ENCODE measurements at places on chromosomes 6 and 20. TPM values are rescaled to one million over a fixed set of nuclear protein-coding genes. Genes with fewer than 3 reads are reported as not detected.

Gene SAYSD1
- total RNA-seq: 6.8 TPM

Gene FLRT3
- total RNA-seq: under 0.01 TPM

Gene SFTA2
- not detected for total RNA-seq

Gene KCNK15
- total RNA-seq: under 0.01 TPM

Gene C6orf163
- 0.32 TPM for total RNA-seq

Gene C6orf58
- total RNA-seq: not detected

Gene ZFAND3
- 13.6 TPM for total RNA-seq

Gene LRRC1
- 6.8 TPM for total RNA-seq

Gene PPIL6
- total RNA-seq: 2.3 TPM

Gene ABRACL
- total RNA-seq: 111 TPM

Gene MUC21
- not detected for total RNA-seq

Gene DOK5
- total RNA-seq: 2.4 TPM

Gene FABP7
- not detected for total RNA-seq

Gene FAM184A
- total RNA-seq: under 0.01 TPM

Gene RIPOR3
- 0.76 TPM for total RNA-seq

Gene GRM4
- not detected for total RNA-seq

Gene THBS2
- 3.6 TPM for total RNA-seq

Gene DPPA5
- total RNA-seq: not detected

Gene IL17F
- total RNA-seq: not detected

Gene CAP2
- 1.6 TPM for total RNA-seq

Gene PRSS16
- not detected for total RNA-seq

Gene GABRR1
- total RNA-seq: not detected

Gene HTR1E
- total RNA-seq: not detected

Gene PRND
- 0.15 TPM for total RNA-seq

Gene LGSN
- not detected for total RNA-seq

Gene SLC17A3
- not detected for total RNA-seq

Gene TUBB2B
- 3.6 TPM for total RNA-seq

Gene TCF15
- total RNA-seq: 0.32 TPM

Gene LIME1
- total RNA-seq: 1.3 TPM

Gene DEFB124
- total RNA-seq: not detected

Gene GGTLC1
- total RNA-seq: not detected

Gene ADGB
- not detected for total RNA-seq

Gene MAS1
- not detected for total RNA-seq

Gene GNMT
- not detected for total RNA-seq

Gene HSPA1L
- total RNA-seq: 0.76 TPM

Gene CRIP3
- not detected for total RNA-seq

Gene BPI
- not detected for total RNA-seq

Gene CST2
- not detected for total RNA-seq

All from epithelial cell of umbilical artery (primary cell).